Stimulated activated CD8-positive, alpha-beta memory T cell treated with anti-CD3 and anti-CD28 coated beads, Interleukin-7, amount 100 ng/mL, for 1 hour (primary cell): ENCODE measurements at places on chromosomes 12 and 14.

- DNase-seq = no peak
Observed at GRCh38 chr12:46983959-46984841, 95.2 kb upstream of the PCED1B start.

- no peak for DNase-seq
Observed at GRCh38 chr14:26081043-26081442, 516.8 kb downstream of the NOVA1 start.

- no peak for DNase-seq
Observed at GRCh38 chr12:16076970-16077522, 165.9 kb downstream of the DERA start.

- no peak for DNase-seq
Observed at GRCh38 chr12:96028538-96028937, 6.8 kb downstream of the LTA4H start.
